ENCODE measurements at places on chromosomes 12 and 14.

DNA sequence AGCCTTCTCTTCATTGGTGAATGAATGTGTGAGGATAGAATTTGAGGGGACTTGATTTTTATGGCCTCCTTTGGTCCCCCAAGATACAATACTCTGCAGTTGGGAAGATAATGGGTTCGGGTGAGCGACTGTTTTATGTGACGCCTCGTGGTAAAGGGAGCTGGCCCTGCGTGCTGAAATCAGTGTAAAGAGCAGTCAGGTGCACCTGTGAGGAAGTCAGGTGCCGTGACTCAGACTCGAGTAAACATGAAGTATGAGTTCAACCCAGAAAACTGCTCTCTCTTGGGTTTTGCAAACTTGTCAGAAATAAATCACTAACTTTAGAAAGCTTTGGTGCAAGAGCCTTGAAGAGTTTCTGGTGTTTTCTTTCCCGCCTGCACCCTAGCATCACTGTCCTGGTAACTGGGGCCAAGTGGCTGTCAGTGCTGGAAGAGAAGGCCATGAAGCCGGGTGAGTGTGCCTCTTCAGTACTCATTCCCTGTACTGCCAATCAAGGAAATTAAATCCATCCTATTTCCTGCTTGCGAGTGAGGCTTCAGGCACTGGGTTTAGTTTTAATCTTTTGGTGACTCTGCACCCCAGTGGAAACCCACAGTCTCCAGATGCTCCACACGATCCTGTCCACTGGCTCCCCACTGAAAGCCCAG, 59.2 kb downstream of the AACS start:
- peak; percentile 71 for DNase-seq

- DNase-seq, result no peak
These were observed 403.1 kb downstream of the VRK1 start for GRCh38 chr14:97200245-97200644.

- peak; percentile 88 for DNase-seq
These were observed 377.9 kb downstream of the CCDC91 start for GRCh38 chr12:28568118-28568517.

DNA sequence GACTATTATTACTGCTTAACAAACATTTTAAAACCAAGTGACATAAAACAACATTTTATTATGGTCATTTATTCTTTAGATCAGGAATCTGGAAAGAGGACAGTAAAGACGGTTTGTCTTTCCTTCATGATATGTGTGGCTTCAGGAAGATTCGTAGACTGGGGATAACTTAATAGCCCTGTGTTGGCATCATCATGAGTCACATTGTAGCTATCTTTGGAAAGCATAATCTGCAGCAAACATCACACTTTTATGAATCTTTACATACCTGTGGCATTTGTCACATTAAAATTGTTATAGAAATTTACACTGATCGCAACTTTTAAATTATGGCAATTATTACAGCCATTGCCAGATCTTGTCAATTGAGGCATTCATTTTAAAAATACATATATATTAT, 397.1 kb downstream of the NOVA1 start:
- peak; percentile 47 for DNase-seq

GRCh38 chr12:22268406-22268805, 66.1 kb downstream of the ST8SIA1 start:
- no peak for DNase-seq

GRCh38 chr12:4579305-4580102, 17.5 kb downstream of the DYRK4 start:
- DNase-seq, result peak; percentile 29

GRCh38 chr12:47397664-47398281, 308.1 kb downstream of the RPAP3 start:
- peak; percentile 87 for DNase-seq

DNA sequence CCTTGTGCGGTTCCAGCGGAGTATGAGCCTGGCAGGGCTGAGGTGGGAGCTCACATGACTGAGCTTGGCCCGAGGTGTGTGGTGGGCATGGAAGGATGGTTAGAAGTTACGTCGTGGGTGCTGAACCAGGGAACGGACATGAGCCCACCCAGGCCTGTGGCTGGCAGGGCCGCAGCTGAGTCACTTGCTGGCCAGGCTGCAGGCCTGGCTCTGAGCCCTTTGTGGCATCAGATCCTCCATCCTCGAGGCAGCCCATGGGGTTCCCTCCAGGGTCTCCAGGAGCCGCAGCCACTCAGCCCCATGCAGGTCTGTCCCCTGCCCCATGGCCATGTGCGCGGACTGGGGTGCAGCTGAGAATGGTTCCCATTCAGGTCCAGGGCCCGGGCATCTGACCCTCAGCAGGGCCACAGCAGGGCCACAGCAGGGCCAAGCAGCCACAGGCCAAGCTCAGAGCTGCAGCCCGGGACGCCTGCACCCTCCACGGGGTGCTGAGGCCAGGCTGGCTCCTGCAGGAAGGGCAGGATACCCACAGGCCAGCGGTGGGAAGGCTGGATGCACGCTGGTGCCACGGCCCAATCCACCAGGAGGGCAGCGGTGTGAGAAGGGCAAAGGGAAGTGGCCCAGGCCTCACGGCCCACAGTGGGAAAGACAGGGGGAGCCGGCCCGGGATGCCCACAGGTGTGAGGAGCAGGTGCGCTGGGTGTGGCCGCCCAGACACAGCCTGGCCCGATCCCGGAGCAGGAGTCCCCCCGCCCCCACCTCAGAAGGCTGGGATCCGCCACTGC, 26.3 kb upstream of the ULK1 start:
- no peak for DNase-seq

DNA sequence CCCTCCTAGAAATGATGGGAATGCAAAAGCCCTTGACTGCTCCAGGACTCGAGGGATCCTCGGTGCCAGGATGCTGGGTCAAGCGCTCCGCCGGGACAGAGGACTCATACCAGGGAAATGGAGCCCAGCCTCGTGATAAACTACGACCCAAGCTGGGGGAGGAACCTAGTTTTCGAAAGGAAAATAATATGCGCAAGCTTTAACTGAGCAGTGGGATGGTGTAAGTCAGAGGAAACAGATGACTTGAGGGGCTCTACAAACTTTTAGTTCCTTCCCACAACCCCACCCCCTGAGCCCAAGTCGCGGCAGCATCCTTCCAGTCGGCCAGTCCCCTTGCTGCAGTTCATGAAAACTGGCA, 654 bp upstream of the SUPT16H start:
- DNase-seq, result no peak

- no peak for DNase-seq
These were observed 38.6 kb downstream of the CCDC85C start for GRCh38 chr14:99565383-99565782.

- DNase-seq, result no peak
These were observed 41.6 kb downstream of the ITPR2 start for GRCh38 chr12:26791301-26791791.

GRCh38 chr14:87097015-87097414, 896.0 kb downstream of the GALC start:
- peak; percentile 33 for DNase-seq

DNA sequence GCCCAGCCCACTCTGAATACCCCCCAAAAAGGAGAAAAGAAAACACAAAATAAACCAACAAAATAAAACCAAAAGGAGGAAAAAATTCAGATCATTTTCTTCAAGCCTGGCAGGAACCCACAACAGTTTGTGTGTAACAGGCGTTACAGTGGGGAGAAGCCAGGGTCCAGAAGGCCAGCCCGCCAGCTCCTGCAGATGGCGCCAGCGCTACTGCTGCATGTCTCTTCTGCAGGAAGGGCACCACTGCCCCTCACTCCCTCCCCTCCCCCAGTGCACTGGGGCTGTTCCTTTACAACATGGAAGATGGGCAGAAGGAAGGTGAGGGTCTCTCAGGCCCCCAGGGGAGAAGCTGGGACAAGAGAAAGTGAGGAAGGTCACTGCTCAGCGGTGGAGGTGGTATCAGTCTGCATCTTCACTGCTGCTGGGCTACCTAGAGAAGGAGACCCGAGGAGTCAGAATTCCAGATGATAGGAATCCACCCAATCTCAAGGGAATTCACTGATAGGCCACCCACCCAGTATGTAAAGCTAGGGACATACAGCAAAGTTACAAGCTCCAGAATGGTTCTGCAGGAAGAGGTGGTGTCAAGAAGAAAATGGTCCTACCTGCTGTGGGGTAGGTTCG, 2.3 kb upstream of the NOP2 start:
- peak; percentile 40 for DNase-seq

GRCh38 chr14:95897280-95897679, 20.6 kb downstream of the TUNAR start:
- no peak for DNase-seq

DNA sequence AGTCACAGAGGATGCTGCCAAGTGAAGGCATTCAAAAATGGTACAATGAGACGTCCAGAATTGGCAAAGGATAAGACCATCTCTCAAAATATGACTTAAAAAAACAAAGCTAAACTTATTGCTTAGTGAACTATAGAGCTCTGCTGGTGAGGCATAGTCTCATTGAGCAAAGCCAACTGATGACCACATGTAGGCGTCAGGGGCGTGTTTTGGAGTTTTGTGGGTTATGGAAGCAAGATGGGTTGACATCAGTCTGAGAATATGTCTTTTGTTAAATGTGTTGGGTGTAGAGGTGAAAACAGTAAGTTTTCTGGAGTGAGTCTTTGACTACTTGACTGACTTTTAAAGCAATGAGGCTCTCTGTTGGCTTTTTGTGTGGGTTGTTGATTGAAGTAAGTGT, 47.2 kb downstream of the ATL1 start:
- peak; percentile 10 for DNase-seq

GRCh38 chr12:10562306-10562933, 51.0 kb downstream of the MAGOHB start:
- peak; percentile 65 for DNase-seq

DNA sequence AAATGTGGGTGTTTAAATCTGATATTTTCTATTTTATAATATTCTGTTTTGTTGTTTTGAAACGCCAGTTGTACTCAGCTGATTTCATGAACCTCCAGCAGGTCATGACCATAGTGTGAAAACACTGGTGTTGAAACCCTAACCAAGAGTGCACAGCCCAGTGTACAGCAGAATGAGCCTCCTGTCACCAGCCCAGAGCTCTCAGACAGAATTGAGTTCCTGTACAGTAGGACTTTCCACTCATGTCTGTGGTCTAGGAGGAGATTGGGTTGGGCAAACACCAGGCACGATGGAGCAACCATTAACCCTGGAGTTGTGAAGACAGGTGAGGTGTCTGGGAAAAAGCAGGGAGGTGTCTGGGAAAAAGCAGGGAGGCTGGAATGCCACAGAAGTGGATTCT, 908.8 kb downstream of the VRK1 start:
- DNase-seq, result no peak

DNA sequence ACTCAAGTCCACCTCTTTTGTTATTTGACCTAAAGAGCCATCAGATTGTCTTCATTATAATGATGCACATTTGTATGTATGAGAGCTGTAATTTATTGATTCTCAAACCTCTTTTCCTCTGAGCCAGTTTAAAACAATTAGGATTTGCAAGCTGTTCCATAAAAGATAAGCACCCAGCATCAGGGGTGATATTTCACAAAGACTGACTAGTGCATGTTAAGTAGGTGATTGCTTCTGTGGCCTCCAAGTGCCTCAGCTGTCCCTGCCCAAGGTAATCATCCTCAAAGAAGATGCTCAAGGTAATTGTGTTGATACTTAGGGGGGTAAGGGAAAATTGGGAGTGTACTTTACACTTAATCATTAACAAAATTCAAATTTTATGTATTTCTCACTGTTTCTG, 18.2 kb downstream of the CEP128 start:
- DNase-seq, result no peak

DNA sequence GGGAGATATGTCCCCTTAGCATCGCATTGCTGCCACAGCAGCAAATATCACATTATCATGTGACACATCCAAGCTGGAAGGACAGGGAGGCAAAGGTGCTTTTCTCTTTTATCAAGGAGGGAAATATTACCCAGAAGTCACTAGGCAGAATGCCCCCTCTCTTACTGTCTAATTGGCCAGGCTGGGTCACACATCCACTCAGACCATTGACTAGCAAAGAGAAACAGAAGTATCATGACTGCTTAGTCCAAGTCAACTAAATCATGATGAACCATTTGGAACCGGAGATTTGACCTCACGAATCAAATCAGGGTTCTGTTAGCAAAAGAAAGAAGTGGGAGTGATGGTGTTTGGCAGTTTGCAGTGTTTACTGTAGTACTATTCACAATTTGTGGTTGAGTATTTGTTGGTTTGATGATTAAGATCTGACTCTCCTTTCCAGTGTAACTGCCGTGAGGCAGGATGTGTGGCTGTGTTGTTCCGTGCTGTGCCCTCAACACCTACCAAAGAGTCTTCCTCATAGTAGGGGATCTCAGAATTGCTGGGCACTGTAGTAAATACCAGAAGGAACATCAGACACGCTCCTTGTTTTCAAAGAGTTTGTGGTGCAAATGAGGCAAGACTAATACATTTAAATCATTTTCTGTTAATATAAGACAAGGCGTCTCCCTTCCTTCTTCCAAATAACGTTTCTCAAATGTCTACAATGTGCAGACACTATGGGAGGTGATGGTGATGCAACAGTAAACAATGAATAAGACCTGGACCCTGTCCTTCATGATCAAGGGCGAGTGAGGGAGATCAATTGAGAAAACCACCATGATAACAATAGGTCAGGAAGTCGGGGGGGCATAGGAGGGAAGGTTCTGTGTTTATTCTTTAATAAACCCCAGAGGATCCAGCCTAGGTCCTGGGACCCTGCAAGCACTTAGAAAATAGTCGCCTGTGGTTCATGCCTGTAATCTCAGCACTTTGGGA, 194.4 kb upstream of the CRY1 start:
- peak; percentile 69 for DNase-seq

DNA sequence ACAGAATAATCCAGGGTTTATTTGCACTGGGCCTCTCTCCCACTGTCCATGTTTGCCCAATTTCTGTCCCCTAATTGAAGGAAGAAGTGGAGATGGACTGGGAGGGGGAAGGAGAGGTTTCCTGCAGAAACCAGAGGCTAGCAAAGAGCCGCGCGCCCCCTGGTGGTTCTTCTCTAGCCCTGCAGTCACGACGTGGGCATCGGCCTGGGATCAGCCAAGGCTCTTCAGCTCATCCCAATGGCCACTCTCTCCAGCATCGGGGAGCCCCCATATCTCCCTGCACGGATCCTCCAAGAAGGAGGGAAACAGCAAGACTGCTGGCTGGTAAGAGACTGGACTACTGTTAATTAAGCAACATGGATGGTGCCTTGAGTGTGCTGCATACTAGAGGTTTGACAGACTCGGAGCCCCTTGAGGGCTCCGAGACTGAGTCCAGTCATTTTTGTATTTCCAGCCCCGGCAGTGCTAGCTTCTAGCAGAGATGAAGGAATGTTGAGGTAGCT, 18.7 kb downstream of the ZBTB39 start:
- DNase-seq, result peak; percentile 79

Data from epithelial cell of esophagus (primary cell).